ENCODE measurements at places on chromosomes 7 and 10. TPM values are rescaled to one million over a fixed set of nuclear protein-coding genes. Genes with fewer than 3 reads are reported as not detected.

- DNase-seq: no peak
These were observed 691.1 kb downstream of the PHTF2 start for GRCh38 chr7:78489476-78490240.

- no peak for DNase-seq
These were observed 8.5 kb downstream of the CALML5 start for GRCh38 chr10:5490698-5491464.

DNA sequence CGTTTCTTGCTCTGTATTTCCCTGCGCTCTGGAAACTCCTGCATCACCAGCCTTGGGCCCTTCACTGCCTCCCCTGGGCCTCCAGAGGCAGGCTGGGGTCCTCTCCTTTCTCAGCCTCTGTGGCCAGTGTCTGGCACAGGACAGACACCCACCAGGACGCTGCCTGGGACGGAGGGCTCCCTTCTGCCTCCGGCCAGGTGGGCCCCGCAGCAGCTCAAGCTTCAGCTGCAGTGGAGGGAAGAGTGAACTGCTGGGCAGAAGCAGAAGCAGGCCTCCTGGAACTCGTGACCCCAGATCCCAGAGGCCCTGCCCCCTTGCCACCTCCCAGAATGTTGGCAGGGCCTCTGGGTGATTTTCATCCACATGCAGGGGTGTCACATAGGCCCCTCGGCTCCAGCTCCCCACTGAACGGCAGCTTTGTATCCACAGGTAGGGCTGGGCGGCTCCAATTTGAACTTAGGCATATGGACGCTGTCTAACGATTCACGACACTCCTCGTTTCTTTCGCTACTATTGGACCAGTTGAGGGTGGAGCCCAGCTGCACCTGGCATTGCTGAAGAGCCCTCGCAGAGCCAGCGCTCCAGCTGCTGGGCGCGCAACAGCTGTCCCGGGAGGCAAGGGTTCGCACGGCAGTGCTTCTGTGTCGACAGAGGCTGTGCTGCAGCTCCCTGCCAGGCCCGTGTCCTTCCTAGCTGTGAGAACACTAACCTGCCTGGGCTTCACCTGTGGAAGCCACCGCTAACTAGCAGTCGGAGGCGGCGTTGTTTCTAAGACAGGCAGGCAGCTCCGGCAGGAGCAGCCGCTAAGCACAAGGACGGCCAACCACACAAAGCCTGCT, 18.4 kb upstream of the GPR146 start:
- DNase-seq: no peak

- DNase-seq: peak; percentile 75
These were observed 109.4 kb upstream of the LANCL2 start for GRCh38 chr7:55255496-55256445.

- no peak for DNase-seq
These were observed 1.8 kb downstream of the LFNG start for GRCh38 chr7:2521341-2521745.

GRCh38 chr10:129954492-129955315, 9.4 kb downstream of the EBF3 start:
- no peak for DNase-seq

- DNase-seq: no peak
These were observed 214.8 kb downstream of the CNTNAP2 start for GRCh38 chr7:146331369-146331768.

The NRCAM gene
- polyA plus RNA-seq: 16.4 TPM

Measured in mammary epithelial cell (primary cell).